ENCODE measurements at places on chromosomes 4 and X. TPM values are rescaled to one million over a fixed set of nuclear protein-coding genes. Genes with fewer than 3 reads are reported as not detected.

DNA sequence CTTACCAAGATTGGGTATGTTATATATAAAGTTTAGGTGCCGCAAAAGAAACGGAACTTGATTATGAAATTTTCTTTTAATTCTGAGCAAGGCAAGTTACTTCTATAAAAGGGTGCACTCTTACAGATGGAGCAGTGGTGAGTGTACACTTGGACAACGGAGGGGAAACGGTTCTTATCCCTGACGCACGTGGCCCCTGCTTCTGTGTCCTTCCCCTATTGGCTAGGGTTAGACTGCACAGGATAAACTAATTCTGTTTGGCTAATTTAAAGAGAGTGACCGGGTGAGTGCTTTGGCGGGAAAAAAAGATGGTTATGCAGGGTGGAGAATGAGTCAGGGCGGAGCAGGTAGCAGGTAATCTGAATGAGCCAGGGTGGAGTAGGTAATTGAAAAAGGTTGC, 149.5 kb downstream of the GC start:
- no peak for DNase-seq

PPEF2 gene
- not detected for total RNA-seq

MTTP gene
- 54.4 TPM for total RNA-seq

GRCh38 chr4:158914218-158914617, 145.4 kb downstream of the FNIP2 start:
- DNase-seq: no peak

DNA sequence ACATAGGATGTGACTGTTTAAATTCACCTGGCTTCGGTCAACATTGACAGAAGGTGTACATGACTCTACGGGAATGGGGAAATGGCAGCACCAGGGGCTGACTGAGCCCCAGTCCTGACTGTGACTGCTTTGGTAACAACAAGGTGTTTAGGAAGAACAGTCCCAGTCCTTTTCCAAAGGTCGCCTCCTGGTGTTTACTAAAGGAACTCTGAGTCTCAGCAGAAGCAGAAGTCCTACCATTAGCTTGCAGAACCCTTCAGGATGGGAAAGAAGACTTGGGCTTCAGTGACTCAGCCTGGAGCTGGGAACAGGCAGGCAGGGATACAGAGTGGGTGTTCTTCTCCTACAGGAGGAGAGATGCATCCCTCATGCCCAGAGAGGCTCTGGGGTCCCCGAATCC, 103.3 kb downstream of the MGST2 start:
- DNase-seq: no peak

DNA sequence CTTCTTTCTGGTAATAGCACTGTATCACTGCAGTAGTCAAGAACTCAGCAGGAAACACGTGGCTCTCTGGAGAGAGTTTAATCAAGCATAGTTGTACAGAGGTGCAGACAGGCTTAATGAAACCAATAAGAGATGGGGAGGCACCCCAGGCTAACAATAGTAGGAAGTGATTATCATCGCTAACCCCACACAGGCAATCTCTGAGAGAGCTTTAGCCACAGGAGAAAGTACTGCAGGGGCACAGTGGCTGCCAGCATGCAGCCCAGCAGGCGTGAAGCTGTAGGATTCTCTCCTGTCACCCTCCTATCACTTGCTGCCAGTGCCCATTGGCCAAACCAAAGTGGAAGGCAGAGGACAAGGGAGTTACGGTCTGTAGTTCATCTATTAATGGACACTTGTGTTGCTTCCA, 450.0 kb upstream of the RASGEF1B start:
- no peak for DNase-seq

DNA sequence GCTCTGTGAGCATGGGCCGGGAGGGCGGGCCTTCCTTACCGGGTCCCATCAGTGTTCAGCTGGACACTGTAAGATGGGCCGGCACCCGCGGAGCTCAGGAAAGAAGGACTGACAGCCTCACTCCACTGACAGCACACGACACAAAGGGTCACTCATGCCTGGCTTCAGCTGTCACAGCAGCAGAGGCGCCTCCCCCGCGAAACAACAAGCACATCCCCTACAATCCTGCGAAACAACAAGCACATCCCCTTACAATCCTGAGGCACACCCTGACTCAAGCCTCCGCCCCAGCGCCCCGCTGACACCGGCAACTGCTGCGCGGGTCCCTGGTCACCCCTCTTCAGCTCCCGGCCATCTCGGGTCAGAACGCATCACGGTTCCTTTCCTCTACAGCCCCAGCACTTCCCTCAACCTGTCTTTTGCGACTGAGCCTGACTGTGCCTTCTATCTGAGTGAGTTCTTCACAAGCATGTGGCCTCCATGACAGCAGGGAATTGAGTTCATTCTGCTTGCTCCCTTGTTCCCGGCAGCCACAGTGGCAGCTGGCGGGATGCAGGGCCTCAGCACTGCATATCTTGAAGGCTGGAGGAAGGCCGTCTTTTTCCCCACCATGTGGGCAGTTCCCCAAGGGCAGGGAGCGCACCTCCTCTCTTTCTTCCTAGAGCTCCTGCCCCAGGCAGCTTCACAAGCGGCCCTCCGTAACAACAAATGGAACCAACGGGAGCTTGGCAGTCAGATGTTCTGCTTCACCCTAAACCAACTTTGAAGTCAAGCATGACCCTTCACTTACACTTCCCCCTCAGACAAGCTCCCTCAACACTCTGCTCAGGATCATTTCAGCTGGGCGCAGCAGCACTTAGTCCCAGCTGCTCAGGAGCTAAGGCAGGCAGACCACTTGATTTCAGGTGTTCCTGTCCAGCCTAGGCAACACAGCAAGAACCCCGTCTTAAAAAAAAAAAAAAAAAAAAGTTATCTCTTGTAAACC, 39.6 kb downstream of the SCD5 start:
- DNase-seq: no peak

DNA sequence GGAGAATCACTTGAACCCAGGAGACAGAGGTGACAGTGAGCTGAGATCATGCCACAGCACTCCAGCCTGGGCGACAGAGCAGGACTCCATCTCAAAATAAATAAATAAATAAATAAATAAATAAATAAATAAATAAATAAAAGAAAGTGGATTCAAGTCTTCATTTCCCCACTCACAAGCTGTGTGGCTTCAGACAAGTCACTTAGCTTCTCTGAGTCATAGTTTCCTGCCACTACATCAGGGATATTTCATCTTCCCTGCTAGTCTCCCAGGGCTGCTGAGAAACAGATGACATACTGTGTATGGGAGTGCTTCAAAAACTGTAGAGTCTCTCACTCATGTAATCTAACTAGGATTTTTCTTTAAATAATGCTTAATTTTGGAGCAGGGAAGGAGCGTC, 37.2 kb downstream of the TBC1D9 start:
- no peak for DNase-seq

F8A3 gene
- total RNA-seq: 4.0 TPM

GRCh38 chrX:20042221-20042620, 51.4 kb upstream of the BCLAF3 start:
- no peak for DNase-seq

DNA sequence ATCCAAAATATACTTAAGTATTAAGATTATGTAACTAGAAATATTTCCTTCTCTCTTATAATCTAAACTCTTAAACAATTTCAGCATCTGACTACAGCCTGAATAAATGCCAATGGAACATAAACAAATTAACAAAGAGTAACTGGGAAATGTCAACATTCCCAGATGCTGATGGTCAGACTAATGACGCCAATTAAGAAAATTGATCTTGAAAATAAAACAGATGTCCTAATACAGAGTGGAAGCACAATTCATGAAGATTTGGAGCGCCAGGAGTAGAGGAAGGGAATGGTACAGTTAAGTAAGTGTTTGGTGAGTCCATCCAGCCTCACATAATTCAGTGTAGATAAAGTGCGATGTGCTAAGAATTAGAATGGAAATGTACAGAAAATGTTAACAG, 203.7 kb upstream of the NWD2 start:
- no peak for DNase-seq

GRCh38 chr4:605702-606425, 19.5 kb upstream of the PDE6B start:
- DNase-seq: no peak

RHOXF2B gene
- not detected for total RNA-seq

DNA sequence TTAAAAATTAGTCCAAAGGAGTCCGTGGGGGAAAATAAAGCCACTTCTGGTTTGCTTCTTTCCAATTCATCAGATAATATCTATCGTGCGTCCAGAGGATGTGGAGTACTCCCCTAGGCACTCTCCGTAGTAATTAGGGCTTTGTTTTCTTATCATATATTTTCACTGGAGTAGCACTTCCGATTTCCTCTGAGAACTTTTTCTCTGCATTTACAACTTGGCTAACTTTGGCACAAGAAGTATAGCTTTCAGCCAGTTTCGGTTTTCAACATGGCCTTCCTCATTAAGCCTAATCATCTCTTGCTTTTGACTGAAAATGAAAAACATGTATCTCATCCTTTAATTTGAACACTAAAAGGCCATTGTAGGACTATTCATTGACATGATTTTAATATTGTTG, 80.5 kb downstream of the CASP3 start:
- no peak for DNase-seq

PPP2R2C gene
- total RNA-seq: 10.8 TPM

Measured in type B pancreatic cell (in vitro differentiated cells).